B cell (primary cell): ENCODE measurements at places on chromosomes 1 and 21.

DNA sequence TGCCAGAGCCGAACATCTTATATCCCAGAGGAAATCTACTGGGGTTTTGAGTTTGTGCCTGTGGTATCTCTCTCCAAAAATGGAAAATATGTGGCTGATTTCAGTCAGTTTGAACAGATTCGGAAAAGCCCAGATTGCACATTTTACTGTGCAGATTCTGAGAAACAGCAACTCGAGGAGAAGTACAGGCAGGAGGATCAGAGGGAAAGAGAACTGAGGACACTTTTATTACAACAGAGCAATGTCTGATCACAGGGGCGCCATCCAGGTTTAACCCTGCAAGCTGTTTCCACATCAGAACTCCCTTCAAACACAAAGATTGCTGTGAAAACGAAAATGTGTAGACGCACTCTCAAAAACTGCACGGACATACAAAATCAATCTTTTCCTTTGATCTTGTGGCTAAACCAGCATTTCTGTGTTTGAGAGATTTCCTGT, 43.4 kb downstream of the KCNJ15 start:
- H3K36me3 ChIP-seq: no peaks in the 10 kb centered on the region
- no peak for DNase-seq
- H3K4me3 ChIP-seq: no peak overlapping the region
- H3K27me3 ChIP-seq: no peaks in the 10 kb centered on the region
- no peak overlapping the region for H3K27ac ChIP-seq

DNA sequence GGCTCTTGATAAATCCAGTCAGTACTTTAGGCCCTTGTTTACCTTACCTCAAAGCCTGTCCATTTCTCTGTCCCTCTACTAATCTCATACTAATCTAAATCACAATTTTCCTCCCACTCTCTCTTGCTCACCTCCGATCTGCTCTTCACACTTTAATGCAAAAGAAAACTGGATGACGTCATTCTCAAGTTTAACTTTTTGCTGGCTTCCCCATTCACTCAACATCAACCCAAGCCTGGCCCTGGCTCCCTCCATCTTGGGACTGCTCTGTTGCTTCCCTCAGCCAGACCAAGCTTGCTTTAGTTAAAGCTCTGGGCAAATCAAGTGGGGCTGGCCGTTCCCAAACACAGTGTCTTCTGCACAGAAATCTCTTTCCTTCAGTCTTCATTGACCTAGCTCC, 29.7 kb downstream of the COA6 start:
- no peaks in the 10 kb centered on the region for H3K27me3 ChIP-seq
- no peak overlapping the region for H3K27ac ChIP-seq
- no peak for DNase-seq
- peaks cover 20% of the 10 kb centered on the region for H3K4me1 ChIP-seq
- H3K4me3 ChIP-seq: no peak overlapping the region

DNA sequence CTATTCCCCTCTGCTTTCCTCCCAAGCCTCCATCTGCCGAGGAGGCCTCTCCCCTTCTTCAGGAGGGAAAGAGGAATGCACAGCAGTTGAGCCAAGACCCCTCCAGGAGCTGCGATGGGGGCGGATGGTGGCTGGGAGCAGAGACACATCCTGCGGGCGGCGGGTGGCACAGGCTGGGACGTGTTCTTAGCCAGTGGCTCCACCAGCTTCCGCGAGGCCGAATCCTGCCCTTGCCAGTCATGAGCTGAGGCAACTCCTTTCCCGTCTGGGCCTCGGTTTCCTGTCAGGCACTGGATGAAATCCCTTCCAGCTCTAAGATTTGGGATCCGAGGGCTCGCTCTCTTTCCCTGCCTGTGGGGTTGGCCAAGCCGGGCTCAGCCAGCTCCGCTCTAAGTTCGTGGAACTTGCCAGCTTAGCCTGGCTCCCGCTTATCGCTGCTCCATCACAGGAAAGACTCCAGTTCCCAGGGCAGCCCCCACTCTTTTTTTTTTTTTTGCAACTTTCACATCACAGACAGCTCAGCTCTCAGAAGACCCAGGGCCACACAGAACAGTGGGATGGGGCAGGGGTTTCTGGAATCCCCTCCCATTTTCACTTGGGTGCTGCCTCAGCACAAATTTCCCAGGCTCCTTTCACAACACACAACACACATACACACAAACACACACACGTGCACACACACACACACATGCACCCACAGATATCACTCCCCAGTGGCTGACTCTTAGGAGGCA, 506 bp downstream of the MYOM3 start:
- peaks cover 20% of the 10 kb centered on the region for H3K27me3 ChIP-seq
- H3K4me1 ChIP-seq: peaks cover 5% of the 10 kb centered on the region
- H3K27ac ChIP-seq: no peak overlapping the region
- no peak for DNase-seq
- H3K36me3 ChIP-seq: no peaks in the 10 kb centered on the region
- H3K4me3 ChIP-seq: no peak overlapping the region

- no peaks in the 10 kb centered on the region for H3K27me3 ChIP-seq
- H3K27ac ChIP-seq: no peak overlapping the region
- no peaks in the 10 kb centered on the region for H3K4me1 ChIP-seq
- no peak overlapping the region for H3K4me3 ChIP-seq
- no peaks in the 10 kb centered on the region for H3K36me3 ChIP-seq
Observed at GRCh38 chr1:207203541-207203940, 99.5 kb downstream of the C4BPA start.

DNA sequence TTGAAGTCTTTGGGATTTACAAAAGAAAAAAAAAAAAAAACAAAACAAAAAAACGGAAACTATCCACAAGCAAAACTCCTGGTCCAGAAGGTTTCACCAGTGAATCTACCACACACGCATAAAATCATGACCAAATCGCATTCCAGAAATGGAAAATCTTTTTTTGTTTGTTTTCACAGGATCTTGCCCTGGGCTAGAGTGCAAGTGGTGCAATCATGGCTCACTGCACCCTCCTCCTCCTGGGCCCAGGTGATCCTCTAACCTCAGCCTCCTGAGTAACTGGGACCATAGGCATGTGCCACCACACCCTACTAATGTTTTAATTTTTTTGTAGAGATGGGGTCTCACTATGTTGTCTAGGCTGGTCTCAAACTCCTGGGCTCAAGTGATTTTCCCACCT, 100.5 kb downstream of the DYRK1A start:
- no peak overlapping the region for H3K4me3 ChIP-seq
- H3K36me3 ChIP-seq: peaks cover 3% of the 10 kb centered on the region
- no peak overlapping the region for H3K27ac ChIP-seq
- no peak for DNase-seq
- H3K27me3 ChIP-seq: no peaks in the 10 kb centered on the region
- H3K4me1 ChIP-seq: peaks cover 58% of the 10 kb centered on the region
